ENCODE measurements at places on chromosomes 5 and 9.

DNA sequence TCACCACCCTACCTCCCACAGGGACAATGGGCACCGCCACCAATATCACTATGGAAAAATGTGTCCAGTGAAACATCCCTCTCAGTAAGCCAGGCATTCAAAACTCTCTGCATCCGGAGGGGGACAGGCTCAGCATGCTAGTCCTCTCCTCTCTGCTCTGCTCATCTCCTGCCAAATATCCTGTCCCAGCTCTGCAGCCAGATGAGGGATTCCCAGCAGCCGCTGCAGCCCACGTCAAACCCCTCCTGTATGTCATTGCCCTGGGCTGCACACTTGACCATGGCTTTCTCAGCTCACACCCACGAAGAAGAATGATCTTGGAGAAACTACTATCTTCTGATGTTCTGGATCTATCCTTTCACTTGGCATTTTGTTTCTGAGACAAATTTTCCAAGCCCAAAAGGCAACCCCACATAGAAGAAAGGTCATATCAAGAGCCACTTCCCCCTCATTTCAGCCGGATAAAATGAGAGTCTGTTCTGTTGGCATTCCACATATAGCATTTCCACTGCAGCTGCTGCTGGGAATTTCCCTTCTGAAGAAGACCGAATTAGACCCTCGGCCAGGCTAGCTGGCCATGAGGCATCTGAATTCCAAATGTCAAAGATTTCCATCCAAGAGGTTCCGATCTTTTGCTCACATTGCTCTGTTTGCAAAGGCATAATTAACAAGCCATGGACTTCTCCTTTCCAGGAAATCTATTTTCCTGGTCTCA lies 338.0 kb downstream of the ACTL7B start:
- DNase-seq: no peak

- DNase-seq: no peak
Measured at GRCh38 chr5:1493941-1494340, 29.8 kb downstream of the LPCAT1 start.

DNA sequence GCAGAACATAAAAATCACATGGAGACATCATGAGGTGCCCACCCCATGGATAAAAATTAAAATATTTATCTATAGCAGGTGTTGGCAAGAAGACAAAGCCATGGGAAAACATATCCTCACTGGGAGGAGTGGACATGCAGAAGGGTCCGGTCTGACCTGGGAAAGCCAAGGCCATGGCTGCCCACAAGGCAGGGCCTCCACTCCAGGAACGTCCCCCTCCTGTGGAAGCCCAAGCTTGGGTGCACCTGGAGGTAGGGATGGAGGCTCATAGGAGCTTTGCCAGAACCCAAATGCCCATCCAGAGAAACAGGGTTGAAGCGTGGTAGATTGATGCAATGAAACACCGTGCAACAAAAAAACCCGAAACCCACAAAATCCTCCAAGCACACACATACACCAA lies 81.4 kb upstream of the COL5A1 start:
- no peak for DNase-seq

- DNase-seq: no peak
Measured at GRCh38 chr9:82597241-82598203, 465.4 kb downstream of the RASEF start.

- DNase-seq: no peak
Measured at GRCh38 chr9:36846621-36847020, 187.4 kb downstream of the PAX5 start.

DNA sequence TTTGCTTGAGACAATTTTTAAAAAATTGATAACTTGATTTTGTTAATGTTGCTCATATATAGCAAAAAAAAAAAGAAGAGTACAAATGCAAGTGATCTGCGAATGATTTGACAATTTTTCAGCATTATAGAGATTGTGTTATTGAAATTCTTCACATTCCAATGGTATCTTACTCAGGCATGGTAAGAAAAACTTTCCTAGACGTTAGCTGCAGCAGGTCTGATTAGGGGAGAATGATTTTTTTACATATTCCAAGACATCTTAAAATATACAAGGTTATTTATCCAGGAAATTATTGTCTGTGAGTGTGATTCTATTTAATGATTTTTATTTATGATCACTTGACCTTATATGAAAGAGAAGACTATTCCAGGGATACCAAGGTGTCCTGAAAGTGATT lies 361.9 kb downstream of the MAT2B start:
- DNase-seq: no peak

DNA sequence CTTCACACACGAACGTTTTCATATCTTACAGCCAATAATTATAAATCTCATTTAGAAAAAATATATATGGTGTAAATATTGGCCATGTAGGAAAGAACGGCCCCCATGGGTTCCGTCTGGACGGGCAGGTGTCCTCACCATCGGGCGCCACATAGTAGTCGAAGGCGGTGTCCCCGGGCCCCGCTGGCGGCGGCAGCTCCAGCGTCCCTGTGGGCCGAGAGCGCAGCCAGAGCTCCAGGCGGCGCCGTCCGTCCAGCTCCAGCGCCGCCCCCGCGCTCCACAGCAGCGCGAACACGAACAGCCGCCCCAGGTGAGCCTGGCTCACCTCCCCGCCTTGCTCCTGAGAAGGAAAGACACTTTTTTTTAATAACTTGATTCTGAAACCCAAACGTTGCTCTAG lies 134.6 kb downstream of the DNAH5 start:
- no peak for DNase-seq

DNA sequence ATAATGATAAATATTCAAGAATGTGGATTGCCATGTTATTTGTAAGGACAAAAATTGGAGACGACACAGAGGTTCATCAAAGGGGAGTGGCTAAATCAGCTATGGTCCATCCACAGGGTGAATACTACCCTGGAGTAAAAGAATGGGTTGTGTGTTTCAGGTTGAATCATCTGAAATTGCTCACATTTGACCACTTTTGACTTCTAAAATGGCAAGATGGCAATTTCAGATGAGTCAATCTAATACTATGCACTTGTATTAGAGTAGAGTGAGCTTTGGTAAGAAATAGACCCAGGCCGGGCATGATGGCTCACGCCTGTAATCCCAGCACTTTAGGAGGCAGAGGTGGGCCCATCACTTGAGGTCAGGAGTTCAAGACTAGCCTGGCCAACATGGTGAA lies 131.8 kb downstream of the GAPVD1 start:
- DNase-seq: no peak
